ENCODE measurements at places on chromosomes 1 and 21. TPM values are rescaled to one million over a fixed set of nuclear protein-coding genes. Genes with fewer than 3 reads are reported as not detected.

DNA sequence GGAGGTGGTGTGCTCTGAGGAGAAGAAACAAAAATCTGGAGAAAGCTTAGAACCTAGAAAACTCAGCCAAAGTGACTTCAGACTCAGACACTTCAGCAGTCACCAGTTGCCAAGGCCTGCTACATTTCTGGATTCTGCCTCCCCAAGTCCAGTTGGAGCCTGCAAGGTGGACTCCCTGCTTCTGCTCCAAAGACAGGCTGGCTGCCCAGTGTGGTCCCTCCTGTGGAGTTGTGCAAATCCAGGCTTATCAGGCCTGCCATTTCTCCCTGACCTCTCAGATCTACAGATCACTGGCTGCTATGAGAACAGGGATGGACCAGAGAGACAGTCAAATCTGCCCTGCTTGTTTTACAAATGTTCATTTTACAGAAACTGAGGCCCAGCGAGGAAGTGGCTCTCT, 9.9 kb downstream of the CACHD1 start:
- no peaks in the 10 kb centered on the region for H3K27me3 ChIP-seq
- peaks cover 24% of the 10 kb centered on the region for H3K4me1 ChIP-seq
- H3K36me3 ChIP-seq, result no peaks in the 10 kb centered on the region

GRCh38 chr1:180243517-180244221, 13.6 kb downstream of the LHX4 start:
- DNase-seq, result no peak
- no peak overlapping the region for H3K4me3 ChIP-seq
- peaks cover 47% of the 10 kb centered on the region for H3K27me3 ChIP-seq
- no peaks in the 10 kb centered on the region for H3K36me3 ChIP-seq

- H3K27ac ChIP-seq, result no peak overlapping the region
- peaks cover 7% of the 10 kb centered on the region for H3K27me3 ChIP-seq
- DNase-seq, result no peak
- no peaks in the 10 kb centered on the region for H3K36me3 ChIP-seq
- no peak overlapping the region for H3K4me3 ChIP-seq
Observed at GRCh38 chr1:241391926-241392710, 35.1 kb upstream of the RGS7 start.

DNA sequence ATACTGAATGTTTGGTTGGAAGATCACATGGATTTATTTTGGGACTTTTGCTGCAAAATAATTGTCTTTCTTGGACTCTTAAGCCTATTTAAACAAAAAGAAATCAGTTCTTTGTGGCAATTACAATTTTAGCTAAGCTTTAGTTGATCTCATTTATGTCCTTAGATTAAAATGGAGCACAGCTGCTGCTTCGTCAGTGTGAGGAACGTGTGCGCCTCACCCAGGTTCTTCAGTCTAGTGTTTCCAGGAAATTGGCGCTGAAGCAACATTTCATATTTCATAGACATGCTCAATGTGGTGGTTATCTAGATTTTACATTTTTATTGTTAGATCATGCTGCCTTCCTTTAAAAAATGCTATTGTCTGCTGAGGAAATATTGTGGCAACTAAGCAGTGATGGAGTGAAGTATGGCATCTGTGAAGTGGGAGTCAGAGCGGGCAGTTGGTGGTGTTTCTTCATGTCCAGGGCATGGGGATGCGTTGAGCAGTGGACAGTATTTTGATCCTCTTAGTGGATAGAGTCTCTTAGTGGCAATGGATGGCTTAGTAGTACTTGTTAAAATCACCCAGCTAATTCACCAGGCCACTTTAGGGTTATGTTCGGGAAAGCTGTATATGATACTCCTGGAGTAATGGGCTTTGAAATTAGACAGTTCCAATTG, 5.6 kb downstream of the DDI2 start:
- no peak overlapping the region for H3K4me3 ChIP-seq
- H3K27ac ChIP-seq, result peak overlapping the region; percentile 1
- H3K4me1 ChIP-seq, result peaks cover 67% of the 10 kb centered on the region
- H3K27me3 ChIP-seq, result no peaks in the 10 kb centered on the region
- DNase-seq, result no peak

GRCh38 chr1:212238552-212238951, 46.7 kb upstream of the PPP2R5A start:
- no peak overlapping the region for H3K4me3 ChIP-seq
- H3K27ac ChIP-seq, result no peak overlapping the region
- no peaks in the 10 kb centered on the region for H3K36me3 ChIP-seq

DNA sequence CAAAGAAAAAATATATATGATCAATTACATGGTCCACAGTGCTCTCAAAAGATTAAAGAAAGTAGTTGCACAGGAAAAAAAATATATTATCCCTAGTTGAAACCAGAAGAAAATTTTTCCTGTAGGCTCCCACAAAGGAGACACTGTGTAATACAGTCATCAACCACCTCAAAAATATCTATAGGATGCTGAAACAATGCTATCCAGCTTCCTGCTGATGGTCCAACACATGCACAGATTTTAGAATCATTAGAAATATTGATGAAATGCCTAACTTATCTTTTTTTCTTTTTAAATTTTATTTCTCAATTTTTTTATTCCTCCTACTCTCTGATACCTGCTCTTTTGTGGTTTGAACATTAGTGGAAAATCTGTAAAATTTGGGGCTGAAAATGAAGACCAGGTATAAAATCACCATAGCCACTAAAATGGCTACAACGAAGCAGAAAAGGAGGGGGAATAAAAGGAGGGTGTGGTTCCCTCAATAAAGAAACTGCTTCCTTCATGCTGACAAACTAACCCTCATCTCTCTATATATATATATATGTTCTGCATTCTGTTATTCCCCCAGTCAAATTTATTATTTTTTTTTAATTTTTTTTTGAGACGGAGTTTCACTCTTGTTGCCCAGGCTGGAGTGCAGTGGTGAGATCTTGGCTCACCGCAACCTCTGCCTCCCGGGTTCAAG, 28.3 kb upstream of the FBXO28 start:
- H3K27ac ChIP-seq, result no peak overlapping the region
- no peaks in the 10 kb centered on the region for H3K4me1 ChIP-seq
- no peak overlapping the region for H3K4me3 ChIP-seq
- no peaks in the 10 kb centered on the region for H3K36me3 ChIP-seq

DNA sequence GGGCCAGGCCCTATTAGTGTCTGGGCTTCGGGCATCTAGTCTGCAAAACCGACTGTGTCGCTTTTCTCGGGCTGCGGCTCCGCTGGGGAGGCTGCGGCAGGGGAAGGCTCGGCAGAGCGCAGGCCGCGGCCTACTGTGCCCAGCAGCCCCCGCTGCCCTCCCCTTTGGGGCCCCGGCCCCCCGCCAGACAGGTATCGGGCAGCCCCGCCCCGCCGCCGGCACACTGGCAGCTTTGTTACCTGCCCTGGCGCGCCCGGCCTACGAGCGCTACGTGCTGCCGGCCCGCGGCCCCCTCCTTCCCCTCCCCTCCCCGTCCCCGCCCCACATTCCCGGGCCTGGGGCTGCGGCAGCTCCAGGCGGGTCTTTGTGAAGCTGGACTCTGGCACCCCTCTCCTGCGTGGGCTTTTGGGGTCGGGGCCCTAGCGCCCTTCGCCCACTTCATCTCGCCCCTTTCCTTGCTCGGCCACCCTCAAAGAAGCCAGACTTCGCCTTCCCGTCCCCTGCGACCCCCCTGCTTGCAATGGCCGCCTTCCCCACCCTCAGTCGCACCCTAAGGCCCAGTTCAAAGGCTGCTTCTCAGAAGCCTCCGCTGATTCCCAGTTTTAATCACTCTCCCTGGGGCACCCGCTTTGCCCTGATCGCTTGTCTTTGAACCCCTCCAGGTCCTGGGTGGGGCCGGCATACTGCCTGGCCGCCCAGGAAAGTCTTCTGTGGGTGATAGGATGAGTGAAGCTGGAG, 48.9 kb upstream of the SLC2A1 start:
- no peak for DNase-seq
- H3K36me3 ChIP-seq, result no peaks in the 10 kb centered on the region
- no peaks in the 10 kb centered on the region for H3K4me1 ChIP-seq
- H3K27ac ChIP-seq, result no peak overlapping the region
- no peak overlapping the region for H3K4me3 ChIP-seq
- no peaks in the 10 kb centered on the region for H3K27me3 ChIP-seq

DNA sequence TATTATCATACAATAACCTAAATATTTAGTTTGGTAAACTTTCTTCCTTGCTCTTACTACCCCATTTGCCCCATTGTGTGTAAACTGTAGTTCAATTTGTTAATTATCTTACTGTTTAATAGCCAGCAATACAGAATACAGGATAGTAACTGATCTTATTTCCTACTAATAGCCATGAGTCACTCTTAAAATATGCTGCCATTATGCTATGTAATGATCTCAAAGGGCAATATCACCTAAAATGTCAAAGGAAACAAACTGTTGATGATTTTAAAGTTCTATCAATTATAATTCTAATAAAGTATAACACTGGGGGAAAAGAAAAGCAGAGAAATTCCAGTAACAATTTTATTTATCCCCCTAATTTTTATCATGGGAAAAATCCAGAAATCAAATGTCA, 4.3 kb downstream of the SLC30A1 start:
- peaks cover 7% of the 10 kb centered on the region for H3K36me3 ChIP-seq
- H3K4me3 ChIP-seq, result no peak overlapping the region
- no peak overlapping the region for H3K27ac ChIP-seq
- H3K4me1 ChIP-seq, result peaks cover 52% of the 10 kb centered on the region
- no peak for DNase-seq

DNA sequence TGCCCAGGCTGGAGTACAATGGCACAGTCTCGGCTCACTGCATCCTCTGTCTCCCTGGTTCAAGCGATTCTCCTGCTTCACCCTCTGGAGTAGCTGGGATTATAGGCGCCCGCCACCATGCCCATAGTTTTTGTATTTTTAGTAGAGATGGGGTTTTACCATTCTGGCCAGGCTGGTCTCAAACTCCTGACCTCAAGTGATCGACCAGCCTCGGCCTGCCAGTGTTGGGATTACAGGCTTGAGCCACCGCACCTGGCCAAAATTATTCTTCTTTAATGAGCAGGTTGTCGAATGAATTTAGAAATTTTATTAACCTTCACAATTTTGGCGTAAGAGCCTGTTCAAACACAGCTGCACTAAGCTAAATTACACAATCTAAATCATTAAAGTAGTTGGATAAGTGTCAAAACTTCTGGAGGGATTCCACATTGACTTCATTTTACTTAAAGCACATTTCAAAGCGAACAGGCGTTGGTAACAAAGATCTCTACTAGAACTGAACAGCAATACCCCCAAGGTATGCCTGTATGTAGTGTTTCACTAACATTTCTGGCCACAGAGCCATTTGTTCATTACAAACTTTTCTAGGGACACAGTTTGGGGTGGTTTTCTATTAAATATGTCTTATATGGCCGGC, 5.2 kb upstream of the CTH start:
- H3K27me3 ChIP-seq, result peaks cover 3% of the 10 kb centered on the region
- H3K4me3 ChIP-seq, result no peak overlapping the region

GRCh38 chr1:3543076-3544039, 68.0 kb downstream of the MEGF6 start:
- no peaks in the 10 kb centered on the region for H3K27me3 ChIP-seq
- no peaks in the 10 kb centered on the region for H3K4me1 ChIP-seq
- no peaks in the 10 kb centered on the region for H3K36me3 ChIP-seq

- DNase-seq, result no peak
- H3K4me3 ChIP-seq, result no peak overlapping the region
- H3K27ac ChIP-seq, result no peak overlapping the region
- no peaks in the 10 kb centered on the region for H3K27me3 ChIP-seq
- no peaks in the 10 kb centered on the region for H3K36me3 ChIP-seq
- H3K4me1 ChIP-seq, result no peaks in the 10 kb centered on the region
Observed at GRCh38 chr1:59345221-59345620, 48.3 kb downstream of the FGGY start.

- peaks cover 30% of the 10 kb centered on the region for H3K4me1 ChIP-seq
- H3K4me3 ChIP-seq, result no peak overlapping the region
- no peak for DNase-seq
- H3K27ac ChIP-seq, result no peak overlapping the region
- no peaks in the 10 kb centered on the region for H3K27me3 ChIP-seq
Observed at GRCh38 chr1:209646558-209646957, 5.7 kb downstream of the LAMB3 start.

DNA sequence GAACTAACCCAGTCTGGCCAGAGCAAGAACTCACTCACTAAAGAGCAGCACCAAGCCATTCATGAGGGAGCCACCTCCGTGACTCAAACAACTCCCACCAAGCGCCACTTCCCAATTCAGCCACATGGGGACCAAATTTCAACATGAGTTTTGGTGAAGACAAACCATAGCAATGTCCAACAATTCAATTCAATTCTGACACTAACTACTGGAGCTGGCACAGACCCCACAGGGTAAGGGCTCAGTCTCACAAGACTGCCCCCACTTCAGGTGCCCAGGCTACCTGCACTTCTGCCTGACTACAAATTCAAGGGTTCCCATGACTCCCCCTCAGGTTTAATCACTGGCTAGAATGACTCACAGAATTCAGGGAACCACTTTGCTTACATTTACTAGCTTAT, 48.8 kb upstream of the RAP1A start:
- H3K4me3 ChIP-seq, result no peak overlapping the region
- peaks cover 11% of the 10 kb centered on the region for H3K4me1 ChIP-seq
- no peak overlapping the region for H3K27ac ChIP-seq
- H3K36me3 ChIP-seq, result no peaks in the 10 kb centered on the region
- no peaks in the 10 kb centered on the region for H3K27me3 ChIP-seq

GRCh38 chr1:31412732-31413404, at the start of gene SERINC2:
TSS of gene SERINC2 (plus strand) at chr1:31413213. CDS start at chr1:31413266, 53 bp downstream.
- peak within 1 kb of the TSS; percentile 73 for H3K4me3 ChIP-seq
- H3K27ac ChIP-seq, result no peak within 1 kb of the TSS
- peaks cover 6% of the 10 kb centered on the region for H3K4me1 ChIP-seq
- peak; percentile 19 for DNase-seq
- peaks cover 51% of the 10 kb centered on the region for H3K27me3 ChIP-seq

GRCh38 chr1:221809091-221810029, 67.5 kb upstream of the DUSP10 start:
- peaks cover 44% of the 10 kb centered on the region for H3K4me1 ChIP-seq
- H3K4me3 ChIP-seq, result no peak overlapping the region
- no peaks in the 10 kb centered on the region for H3K27me3 ChIP-seq
- peak overlapping the region; percentile 12 for H3K27ac ChIP-seq
- no peak for DNase-seq

- H3K27me3 ChIP-seq, result no peaks in the 10 kb centered on the region
- no peak for DNase-seq
- peak overlapping the region; percentile 36 for H3K27ac ChIP-seq
- no peak overlapping the region for H3K4me3 ChIP-seq
Observed at GRCh38 chr1:2313651-2314261, 77.6 kb downstream of the MORN1 start.

Gene CELA3A
- not detected for total RNA-seq

Gene AADACL3
- total RNA-seq, result not detected

Gene PWP2
- 30.9 TPM for total RNA-seq

Gene LEFTY2
- total RNA-seq, result 0.10 TPM

Gene FMO3
- total RNA-seq, result not detected

Gene HRNR
- not detected for total RNA-seq

Gene CD1B
- total RNA-seq, result not detected

All from activated naive CD4-positive, alpha-beta T cell treated with anti-CD3 and anti-CD28 coated beads for 36 hours (primary cell).